ENCODE measurements at places on chromosomes 16 and 17. TPM values are rescaled to one million over a fixed set of nuclear protein-coding genes. Genes with fewer than 3 reads are reported as not detected.

DNA sequence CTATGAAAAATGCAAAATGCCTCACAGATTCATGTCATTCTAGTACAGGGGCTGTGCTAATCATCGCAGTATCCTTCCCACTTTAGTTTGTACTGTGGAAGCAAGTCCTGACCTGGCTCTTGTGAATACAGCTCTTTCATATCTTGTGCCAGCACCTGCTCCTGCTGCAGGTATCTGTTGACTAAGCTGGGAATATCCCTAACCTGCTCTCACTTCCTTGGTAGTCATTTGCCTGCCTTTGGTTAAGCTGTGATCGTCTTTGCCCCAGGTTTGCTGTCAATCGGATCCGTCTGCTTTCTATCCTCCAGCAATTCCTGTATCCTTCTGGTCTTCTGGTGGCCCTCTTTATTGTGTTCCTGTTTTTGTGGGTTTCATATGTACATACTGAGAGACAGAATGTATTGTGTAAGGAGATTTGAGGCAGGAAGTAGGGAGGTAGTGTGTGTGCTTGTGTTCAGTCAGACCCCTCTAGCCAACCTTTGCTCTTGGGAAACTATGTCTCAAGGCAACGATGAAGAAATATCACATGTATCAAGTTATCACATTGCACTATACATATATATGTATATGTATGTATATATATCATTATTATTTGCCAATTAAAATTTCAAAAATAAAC, 7.7 kb upstream of the GINS3 start:
- no peak for DNase-seq
- H3K27ac ChIP-seq = no peak overlapping the region
- no peaks in the 10 kb centered on the region for H3K36me3 ChIP-seq
- peaks cover 18% of the 10 kb centered on the region for H3K27me3 ChIP-seq
- no peaks in the 10 kb centered on the region for H3K4me1 ChIP-seq

DNA sequence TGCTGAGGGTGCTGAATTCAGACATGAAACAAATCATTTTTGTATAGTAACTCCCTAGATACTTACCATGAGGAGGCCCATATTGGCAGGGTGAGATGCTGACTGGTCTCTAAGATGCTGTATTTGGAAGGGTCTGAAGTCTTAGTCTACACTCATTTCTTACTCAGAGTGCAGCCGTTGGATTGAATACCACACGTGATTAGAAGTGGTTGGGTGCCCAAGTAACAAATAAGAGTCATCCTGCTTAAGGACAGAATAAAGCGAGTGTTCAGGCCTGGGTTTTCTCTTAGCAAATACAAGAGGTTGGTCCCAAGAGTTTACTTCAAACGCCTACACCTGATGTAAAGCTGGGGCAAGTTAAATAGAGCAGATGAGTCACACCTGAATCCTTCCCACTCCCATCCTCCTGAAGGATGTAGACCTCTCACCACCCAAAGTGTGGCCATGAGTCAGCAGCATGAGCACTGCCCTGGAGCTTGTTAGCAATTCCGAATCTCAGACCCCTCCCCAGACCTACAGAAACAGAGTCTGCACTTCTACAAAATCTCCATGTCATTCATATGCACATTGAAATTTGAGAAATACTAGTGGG, 284.6 kb upstream of the CDH5 start:
- DNase-seq = no peak
- no peaks in the 10 kb centered on the region for H3K36me3 ChIP-seq
- no peaks in the 10 kb centered on the region for H3K27me3 ChIP-seq
- no peak overlapping the region for H3K27ac ChIP-seq

- no peak overlapping the region for H3K4me3 ChIP-seq
- H3K27me3 ChIP-seq = no peaks in the 10 kb centered on the region
- H3K27ac ChIP-seq = no peak overlapping the region
- DNase-seq = no peak
- no peaks in the 10 kb centered on the region for H3K36me3 ChIP-seq
- no peaks in the 10 kb centered on the region for H3K4me1 ChIP-seq
Observed at GRCh38 chr16:72066747-72067146, 3.7 kb downstream of the HPR start.

DNA sequence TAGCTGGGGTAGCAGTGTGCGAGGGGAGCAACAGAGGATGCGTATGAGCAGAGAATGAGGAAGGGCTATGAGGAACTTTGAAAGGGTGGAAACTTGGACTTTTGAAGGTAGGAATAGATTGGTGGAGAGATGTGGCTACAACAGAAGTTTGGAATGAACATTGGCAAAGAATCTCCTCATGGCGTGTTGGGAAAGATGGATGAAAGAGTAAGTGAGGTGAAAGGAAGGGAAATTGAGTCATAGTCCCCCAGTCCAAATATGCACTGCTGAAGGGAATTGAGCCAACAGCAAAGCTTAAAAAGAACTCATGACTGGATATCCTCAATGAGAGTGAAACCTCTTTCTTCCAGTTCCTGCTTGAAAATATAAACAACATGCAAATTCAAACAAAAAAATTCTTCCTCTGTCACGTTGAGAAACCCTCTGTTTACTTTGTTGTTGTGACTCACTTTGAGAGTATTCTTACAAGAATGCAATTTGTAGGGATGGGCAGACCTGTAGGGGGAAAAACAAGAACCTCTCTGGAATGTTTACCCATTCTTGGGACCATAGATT, 313.2 kb upstream of the KCNJ16 start:
- no peak overlapping the region for H3K27ac ChIP-seq
- DNase-seq = no peak
- H3K4me1 ChIP-seq = no peaks in the 10 kb centered on the region
- H3K27me3 ChIP-seq = no peaks in the 10 kb centered on the region
- H3K36me3 ChIP-seq = no peaks in the 10 kb centered on the region
- no peak overlapping the region for H3K4me3 ChIP-seq

Gene NAA60
- 50.2 TPM for total RNA-seq
